ENCODE measurements at places on chromosomes 6 and 20.

DNA sequence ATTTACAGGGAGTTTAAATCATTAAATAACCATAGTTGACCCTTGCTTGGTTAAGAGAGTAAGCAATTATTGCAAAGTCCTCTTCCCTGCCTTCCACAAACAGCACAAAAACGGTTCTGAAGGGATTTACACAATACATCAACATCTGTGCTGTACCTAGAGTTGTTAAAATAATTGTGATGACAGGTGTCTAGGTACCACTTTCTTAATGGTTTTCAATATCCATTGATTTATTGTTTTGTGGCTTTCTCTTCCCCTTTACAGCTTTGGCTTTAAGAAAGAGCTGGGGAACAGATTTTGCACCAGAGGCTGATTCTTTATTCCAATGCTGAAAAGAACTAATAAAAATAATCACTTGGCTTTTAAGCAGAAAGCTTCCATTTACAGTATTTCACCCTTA is 598 bp upstream of the SOX4 start:
- no peak for DNase-seq

DNA sequence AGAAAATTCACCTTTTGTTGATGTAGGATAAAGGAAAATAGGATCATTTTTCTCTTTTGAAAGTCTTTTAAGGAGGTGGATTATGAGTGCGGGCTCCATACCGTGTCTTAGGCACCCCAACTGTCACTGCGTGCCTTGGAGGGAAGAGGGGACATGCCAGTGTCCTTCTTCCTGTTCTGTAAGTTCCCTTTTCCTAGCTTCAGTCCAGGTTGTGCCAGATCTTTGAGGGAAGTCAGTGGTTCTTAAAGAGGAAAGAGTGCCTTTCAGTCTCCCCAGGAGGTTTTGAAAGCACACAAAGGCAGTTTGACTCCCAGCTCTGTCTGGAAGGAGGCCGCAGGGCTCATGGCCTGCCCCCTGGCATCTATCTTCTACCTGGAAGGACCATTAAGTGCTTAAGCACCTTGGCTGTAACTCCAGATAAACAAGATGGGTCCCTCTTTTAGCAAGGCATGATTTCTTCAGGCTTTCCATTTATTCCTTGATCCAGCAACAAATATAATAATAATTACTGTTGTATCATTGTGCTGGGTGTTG is 13.0 kb downstream of the EFCAB8 start:
- DNase-seq = no peak

DNA sequence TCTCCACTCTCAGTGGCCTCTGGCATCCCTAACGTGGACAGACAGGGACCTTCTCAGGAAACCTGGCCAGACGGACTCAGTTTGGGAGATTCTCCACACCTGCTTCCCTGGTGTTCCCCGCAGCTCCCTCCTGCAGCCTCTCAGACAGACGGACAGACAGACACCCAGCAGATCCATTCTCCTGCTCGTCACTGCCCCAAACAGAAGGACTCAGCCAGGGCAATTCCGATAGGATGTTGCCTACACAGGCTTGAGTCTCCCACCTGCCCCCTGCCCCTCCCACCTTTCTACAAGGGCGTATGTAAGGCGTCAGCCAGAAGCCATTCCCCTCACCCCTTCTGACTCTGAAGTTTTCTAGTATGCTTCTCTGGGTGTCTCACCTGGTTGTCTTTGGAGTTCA is 428 bp downstream of the CCM2L start:
- no peak for DNase-seq

DNA sequence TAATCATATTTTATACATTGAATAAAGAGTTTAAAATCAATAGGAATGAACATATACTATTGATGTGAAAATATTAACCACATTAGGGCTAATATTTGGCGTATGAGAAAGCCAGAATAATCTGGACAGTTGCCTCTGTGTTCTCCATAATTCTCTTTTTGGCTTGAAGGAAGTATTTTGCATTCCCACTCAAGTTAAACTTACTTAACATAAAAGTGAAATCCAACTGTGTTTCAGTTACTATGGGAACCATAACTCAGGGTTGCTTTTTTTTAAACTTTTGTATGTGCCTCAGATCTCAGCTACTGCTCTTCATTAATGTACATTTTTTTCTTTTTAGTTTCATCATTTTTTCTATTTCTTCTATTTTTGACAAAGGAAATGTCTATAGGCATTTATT is 479.8 kb downstream of the NKAIN2 start:
- no peak for DNase-seq

DNA sequence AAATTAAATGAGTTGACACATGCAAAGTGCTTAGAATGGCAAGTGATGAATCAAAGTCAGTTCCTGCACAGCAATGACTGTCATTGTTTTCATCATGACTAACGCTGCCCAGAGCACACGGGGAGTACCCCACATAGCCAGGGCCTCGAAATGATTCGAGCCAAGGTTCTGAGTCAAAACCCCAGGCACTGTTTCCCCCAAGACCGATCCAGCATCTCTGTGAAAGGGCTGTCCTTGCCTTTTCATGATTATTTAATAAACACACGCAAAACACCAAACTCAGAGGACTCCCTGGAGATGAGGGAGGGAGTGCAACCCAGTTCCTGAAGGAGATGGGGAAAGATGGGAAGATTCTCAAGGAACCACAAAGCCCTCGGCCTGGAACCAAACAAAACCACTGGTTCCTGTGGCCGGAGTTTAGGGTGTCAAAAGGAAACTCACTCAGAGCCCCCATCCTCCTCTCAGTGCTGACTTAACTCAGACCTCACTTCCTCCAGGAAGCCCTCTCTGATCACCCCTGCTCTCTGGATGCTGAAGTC is 3.8 kb downstream of the PREX1 start:
- peak; percentile 81 for DNase-seq

DNA sequence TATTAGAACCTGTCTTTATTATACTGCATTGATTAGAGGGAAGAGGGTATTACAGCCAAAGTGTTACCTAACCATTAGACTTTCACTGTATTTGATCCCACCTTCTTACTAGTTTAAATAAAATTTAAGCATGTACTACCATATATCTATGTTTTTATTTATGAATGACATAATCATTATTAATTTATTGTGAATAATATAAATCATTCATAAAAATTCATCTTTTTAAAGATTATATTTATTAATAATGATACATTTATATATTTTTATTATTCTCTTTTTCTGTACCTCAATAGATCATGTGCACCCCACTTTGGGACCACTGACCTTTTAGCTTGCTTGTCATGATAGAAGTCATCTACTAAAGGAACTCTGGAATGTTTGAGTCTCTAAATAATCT is 223.5 kb upstream of the MARCKS start:
- DNase-seq = no peak

- DNase-seq = no peak
Measured at GRCh38 chr6:14276071-14276470, 158.5 kb downstream of the CD83 start.

GRCh38 chr6:101259505-101259904 is 134.0 kb upstream of the GRIK2 start:
- DNase-seq = no peak

DNA sequence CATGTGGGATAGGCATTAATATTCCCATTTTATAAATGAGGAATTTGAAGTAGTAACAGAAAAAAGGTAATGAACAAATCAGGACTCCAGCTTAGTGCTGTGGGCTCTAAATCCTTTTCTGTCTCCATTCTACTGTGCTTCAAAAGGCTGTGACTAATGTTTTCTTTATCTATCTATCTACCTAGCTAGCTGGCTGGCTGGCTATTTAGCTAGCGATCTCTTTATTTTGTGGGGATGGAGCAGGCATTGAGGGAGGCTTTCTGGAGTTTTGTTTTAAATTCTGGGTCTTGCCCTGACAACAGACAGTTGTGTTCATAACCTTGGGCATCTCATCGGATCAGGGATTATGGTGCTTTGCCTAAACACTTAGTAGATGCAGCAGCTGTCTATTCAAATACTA is 139.2 kb downstream of the SOX4 start:
- peak; percentile 24 for DNase-seq

- no peak for DNase-seq
Measured at GRCh38 chr6:119915971-119916370, 566.4 kb upstream of the MAN1A1 start.

- peak; percentile 79 for DNase-seq
Measured at GRCh38 chr6:105346052-105346451, 56.8 kb downstream of the PREP start.

DNA sequence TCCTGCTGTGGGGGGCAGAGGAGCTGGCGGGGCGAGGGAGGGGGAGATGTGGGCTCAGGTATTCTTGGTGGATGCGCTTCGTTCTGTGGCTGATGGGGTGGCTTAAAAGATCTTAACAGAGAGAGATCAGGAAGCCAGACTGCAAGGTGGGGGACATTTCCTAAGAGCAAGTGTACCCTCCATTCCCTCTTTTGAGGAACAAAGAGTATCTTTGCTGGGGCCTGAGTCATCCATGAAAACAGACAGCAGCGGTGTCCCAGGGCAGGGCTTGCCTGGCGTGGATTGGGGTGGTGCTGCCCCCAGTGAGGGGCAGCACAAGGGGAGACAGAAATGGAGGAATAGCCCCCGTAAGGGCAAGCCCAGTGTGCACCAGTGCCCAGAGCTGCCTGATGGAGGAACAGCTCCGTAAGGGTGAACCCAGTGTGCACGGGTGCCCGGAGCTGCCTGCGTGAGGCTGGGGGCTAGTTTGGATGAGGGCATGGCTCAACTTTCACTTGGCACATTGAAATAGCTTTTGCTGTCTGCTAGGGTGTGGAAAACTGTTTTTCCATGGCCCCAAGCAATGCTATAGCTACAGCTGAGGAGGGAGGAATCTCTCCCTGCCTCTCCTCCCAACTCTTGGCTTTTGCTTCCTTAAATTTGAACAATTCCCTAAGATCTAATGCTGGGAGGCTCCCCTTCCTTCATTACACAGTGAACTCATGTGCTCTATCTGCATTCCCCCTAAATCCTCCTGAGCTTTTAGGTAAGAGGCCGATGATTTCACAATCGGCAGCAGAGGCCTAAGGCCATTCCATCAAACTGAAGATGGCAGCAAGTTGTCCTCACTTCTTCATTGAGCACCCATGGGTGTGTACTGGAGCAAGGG is 12.9 kb downstream of the MAPK13 start:
- no peak for DNase-seq

DNA sequence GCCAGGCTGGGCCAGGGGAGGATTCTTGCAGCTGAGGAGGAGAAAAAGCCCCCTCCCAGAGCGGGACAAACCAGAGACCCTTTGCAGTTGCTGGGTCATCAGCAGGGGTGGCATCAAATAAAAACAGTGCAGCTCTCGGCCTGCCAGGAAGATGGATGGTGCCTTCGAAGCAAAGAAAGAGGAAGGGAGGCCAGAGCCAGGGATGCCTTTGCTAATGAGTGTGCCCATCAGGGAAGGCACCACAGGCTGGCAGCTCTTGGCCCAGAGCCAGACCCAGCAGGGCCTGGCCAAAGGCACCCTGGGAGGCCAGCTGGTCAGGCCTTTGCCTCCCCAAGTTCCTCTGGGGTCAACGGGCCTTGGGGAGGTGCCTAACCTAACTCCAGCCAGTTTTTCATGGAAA is 26.3 kb upstream of the ZNF318 start:
- no peak for DNase-seq

DNA sequence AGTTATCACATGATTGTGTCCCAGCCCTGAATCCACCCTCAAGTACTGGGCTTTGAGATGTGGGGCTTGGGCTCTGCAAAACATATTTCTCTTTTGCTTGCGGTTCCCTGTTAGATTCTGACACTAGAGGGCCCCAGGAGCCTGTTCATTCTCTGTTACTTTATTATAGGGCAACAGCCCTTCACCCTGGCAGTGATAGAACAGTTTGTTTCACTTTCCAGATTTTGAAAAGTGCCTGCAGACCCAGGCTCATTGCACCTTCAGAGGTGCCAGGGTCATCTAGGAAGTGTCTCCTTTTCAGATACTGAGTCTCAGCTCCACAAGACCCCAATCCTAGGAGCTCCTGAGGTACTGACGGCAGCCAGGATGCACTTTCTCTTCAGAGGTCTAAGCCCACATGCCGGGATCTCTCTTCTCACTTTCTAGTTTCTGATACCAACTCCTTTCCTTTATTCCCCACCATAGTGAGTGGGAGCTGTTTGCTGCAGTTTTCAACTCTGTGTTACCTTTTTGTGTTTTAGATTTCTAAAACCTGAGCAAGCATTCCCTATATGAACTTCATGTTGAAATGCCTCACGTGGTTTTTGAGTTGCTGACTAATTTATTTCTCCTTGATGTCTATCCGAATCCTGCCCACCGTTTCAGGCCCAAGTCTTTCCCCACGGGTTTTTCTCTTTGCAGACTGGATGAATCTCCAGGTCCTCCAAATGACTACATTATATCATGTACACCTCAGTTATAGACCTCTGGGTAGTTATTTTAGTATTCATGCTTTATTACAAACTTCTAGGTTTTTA is 10.9 kb downstream of the ABT1 start:
- DNase-seq = peak; percentile 61

All from astrocyte of the spinal cord (primary cell).